NCI-H345 (cell line): ENCODE measurements at places on chromosomes 4 and X.
A peak's percentile ranks its signal among the peaks of the same experiment; 100 is the strongest.

GRCh38 chr4:56082829-56083228 lies 134.1 kb downstream of the CEP135 start:
- DNase-seq: no peak

GRCh38 chr4:22987870-22988269 lies 295.1 kb downstream of the GBA3 start:
- DNase-seq: no peak

DNA sequence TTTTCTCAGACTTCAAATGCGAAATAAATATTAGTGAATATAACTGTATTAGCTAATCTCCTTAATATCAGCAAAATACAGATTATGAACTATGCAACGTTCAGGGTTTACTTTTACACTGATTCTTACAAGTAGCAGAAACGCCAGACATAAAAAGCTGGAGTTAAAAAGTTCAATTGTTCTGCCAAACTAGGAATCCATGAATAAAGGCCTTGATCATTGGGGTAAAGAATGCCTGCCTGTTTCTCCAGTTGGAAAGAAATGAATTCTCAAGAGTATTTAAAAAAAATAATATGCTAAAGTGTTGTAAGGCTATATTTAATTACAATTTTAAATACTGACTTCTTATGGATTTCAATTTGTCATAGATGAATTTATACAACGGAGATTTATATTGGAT lies 612.2 kb downstream of the DMD start:
- DNase-seq: no peak

- no peak for DNase-seq
Measured at GRCh38 chrX:129427267-129427666, 96.0 kb downstream of the SMARCA1 start.

DNA sequence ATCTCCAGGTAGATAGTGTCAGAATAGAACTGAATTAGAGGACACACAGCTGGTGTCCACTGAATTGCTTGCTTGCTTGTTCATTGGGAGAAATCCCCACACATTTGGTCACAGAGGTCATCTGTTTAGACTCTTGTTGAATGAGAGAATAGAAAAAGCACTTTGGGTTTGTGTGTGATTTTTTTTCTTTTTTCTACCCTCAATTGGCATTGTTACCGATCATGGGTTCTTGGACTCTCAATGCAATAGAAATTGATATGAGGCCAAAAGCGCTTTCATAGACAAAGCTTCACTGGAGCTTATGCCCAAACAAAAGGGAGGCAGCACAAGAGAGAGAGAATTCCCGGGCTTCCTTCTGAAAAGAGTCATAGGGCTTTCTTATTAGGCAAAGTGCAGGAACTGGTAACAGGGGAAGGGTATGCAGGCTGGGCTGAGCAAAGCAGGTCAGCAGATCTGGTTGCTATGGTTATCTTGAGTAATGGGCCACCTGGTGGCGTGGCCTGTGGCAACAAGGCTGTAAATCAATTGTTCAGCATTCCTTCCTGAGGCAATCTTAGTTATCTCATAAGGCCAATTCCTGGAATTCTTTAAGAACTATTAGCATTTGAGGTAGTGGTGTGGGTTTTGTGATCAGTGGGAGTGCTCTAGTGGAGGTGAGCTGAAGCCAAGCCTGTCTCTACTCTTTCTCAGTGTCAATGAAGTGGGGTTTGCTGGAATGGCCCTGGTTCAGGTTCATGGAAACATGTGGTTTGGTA lies 5.3 kb upstream of the GPR82 start:
- DNase-seq: no peak

DNA sequence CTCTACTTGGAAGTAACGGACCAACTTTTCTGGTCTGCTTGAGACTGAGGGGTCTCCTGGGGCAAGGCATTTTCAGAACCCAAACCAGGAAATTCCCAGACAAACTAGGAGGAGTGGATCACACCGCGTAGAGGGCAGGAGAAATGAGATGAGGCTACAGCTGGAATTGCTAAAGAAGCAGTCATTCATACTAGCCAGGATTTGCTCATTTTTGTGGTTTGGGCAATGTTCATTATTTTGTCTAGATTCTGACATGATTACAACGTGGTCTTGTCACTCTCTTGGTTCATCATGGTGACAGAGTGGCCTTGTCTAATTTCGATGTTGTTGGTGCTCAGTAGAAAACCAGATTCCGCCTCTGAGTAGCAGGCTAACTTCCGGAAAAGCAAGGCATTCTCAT lies 63.2 kb downstream of the BANK1 start:
- no peak for DNase-seq

- DNase-seq: no peak
Measured at GRCh38 chr4:66506985-66507384, 836.7 kb upstream of the EPHA5 start.

DNA sequence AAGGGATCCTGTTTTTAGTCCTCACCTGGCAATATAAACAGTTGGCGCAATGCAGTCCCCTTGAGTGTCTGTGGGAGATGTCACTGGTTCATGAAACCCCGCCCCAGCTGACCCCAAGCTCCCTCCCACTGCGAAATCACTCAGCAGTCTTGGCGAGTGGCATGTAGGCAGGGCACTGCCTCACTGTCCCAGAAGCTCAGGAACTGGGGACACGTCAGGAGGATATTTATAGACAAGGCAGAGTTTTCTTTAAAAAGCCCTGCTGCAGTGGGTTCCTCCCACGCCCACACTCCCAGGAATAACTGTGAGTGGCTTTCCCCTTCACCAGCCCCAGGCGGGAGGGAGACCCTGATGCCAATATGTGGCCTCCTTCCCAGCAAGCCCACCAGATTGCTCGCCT lies 44.3 kb upstream of the PPP2R2C start:
- DNase-seq: no peak

DNA sequence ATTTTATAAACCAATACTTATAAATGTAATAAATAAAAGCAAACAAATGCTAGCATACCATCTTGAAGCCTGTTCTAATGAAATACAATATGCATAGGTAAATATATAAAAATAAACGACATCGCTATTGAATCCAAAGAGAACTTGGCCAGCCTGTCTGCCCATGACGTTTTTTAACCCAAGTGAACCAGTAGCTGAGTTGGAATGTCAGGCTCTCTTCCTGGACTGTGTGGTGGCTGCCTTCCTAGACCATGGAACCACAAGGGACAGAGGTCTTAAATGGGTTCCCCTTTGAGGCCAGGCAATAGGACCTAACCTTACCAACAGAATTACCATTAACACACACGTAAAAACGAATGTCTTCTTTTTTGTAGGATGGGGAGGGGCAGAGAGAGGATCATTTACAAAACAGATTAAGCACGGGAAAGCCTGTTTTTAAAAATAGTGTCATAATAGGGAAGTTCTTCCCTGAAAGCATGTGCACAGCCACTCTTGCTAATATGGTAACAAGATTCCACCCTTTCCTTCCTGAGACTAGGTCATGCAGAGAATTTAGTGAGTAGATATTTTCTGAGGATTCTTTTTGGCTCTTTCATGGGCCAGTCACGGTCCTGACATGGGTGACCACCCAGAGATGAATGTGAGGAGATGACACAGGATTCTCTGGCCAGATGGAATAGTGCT lies 69.4 kb upstream of the ACSL1 start:
- DNase-seq: no peak

DNA sequence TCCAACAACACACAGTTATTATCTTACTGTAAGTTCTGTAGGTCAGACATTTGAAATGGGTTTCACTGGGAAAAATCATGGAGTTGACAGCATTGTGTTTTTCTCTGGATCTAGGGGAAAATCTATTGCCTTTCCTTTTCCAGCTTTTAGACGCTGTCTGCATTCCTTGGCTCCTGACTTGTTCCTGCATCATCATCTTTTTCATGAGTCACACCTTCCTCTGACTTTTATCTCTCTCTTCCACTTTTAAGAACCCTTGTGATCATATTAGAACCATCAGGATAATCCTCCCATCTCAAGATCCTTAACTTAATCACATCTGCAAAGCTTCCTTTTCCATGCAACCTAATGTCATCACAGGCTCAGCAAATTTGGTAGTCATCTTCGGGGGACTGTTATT lies 1454.8 kb downstream of the RPA4 start:
- no peak for DNase-seq

- peak; percentile 6 for DNase-seq
Measured at GRCh38 chr4:77044461-77045150, 31.2 kb downstream of the CCNI start.

GRCh38 chrX:91079342-91080114 lies 355.1 kb upstream of the PABPC5 start:
- no peak for DNase-seq

DNA sequence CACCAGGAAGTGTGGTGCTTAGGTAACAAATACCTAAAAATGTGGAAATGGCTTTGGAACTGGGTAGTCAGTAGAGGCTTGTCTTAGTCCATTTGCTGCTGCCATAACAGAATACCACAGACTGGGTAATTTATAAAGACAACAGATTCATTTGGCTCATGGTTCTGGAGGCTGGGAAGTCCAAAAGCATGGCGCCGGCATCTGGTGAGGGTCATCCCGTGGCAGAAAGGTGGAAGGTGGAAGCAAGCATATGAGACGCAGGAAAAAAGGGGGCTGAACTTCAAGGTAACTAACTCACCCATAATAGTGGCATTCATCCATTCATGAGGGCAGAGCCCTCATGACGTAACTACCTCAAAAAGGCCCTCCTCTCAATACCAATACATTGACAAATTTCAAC lies 6.6 kb downstream of the FAM3A start:
- no peak for DNase-seq

DNA sequence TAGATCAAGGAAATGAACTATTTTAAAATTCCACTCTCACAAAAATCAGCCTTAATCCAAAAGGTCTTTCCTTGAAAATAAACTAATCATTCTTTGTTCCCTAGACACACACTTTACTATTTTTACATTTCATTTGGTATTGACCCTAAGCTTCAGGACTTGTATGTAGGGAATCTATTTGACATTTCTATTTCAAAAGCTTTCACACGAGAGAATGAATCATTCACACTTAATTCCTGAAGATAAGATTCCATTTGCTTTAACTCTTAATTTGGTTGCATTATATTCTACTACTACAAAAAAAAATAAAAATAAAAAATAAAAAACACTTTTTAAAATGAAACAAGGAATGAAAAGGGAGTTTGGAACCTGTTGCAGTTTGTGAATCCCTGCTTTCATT lies 43.7 kb downstream of the EDNRA start:
- no peak for DNase-seq

DNA sequence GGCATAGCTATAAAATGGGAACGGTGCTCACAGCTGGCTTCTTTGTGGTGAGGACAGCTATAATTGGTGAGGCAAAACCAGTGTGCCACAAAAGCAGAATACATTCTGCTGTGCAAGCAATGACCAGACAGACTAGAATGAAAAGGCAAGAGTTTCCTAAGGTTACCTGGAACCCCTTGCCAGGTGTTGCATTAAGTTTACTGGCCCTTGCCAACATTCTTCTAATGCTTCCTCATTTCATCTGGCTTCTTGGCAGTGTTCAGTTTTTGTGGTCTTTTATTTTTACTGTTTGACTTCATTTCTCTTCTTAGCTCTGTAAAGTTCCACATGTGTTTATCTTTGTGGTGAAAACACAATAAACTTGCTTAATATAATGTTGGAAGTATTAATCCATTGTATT lies 131.4 kb downstream of the PTTG2 start:
- no peak for DNase-seq

DNA sequence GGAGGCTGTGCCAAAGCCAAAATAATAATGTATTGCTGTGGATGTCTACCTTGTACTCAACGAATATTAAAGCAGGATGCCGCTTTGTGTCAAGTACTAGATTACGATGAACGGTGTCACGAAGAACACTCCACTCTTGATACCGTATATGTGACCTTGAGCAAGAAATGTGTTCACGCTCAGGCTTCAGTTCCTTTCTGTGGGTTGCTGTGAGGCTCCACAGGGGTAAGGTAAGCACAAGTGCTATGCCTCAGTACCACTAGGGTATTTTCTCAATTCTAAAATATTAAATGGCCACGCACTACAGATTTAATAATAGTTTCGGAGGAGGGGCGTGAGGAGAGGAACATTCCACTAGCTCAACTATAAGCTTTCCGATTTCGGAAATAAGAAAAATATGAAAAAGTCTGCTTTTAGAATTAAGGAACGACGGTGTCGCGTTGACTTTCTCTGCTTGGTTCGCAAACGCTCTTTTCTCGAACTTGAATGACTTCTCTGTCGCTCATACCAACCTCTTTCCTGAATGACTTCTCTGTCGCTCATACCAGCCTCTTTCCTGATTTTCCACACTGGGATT lies 607 bp upstream of the SCOC start:
- peak; percentile 19 for DNase-seq

GRCh38 chr4:80948141-80948540 lies 82.4 kb upstream of the BMP3 start:
- no peak for DNase-seq

DNA sequence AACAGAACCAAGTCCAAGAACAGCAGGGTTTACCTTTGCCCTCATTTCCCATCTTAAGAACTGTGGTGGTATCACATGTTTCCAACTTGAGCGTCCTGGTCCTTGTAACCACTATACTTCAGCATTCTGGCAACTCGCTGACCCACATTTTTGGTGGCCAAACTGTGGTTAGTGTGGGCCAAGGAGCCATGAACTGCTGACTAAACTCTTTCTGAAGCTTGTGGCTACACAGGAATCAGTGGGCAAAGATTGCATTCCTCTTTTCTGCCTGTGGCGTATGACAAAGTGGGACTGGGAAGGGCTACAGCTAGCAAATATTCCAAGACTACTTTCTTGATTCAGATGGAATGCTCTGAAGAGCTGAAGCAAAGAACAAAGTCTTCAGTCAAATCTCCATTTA lies 106.3 kb upstream of the MID1 start:
- DNase-seq: no peak

DNA sequence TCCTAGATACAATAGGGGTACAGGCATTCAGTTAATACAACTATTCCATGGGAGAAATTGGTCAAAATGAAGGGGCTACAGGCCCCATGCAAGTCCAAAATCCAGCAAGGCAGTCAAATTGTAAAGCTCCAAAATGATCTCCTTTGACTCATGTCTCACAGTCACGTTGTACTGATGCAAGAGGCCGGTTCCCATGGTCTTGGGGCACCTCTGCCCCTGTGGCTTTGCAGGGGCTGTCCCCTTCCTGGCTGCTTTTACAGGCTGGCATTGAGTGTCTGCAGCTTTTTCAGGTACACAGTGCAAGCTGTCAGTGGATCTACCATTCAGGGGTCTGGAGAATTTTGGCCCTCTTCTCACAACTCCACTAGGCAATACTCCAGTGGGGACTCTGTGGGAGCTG lies 12.5 kb upstream of the ASIC5 start:
- no peak for DNase-seq

- no peak for DNase-seq
Measured at GRCh38 chrX:39897741-39898097, 200.0 kb downstream of the BCOR start.

DNA sequence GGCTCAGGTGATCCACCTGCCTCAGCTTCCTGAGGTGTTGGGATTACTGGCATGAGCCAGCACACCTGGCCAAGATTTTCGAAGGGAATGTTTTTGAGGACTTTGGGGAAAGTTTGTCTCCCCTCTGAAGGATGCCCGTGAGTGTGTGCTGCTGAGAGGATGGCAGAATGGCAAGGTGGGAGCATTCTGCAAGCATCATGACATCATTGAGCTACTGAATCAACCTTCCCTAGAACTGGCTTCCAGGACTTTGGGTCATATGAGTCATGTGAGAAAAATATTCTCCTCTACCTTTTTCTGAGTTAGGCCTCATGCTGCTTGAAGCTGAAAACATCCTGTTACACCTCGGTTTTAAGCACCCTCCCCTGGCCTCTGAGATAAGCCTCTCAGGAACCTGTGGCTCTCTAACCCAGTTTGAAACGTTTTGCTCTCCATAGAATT lies 31.0 kb downstream of the TMEM131L start:
- DNase-seq: no peak
